Activated naive CD4-positive, alpha-beta T cell treated with anti-CD3 and anti-CD28 coated beads, Interleukin-2, amount 50 U/mL, for 16 hours (primary cell): ENCODE measurements at places on chromosomes 12 and 14.

DNA sequence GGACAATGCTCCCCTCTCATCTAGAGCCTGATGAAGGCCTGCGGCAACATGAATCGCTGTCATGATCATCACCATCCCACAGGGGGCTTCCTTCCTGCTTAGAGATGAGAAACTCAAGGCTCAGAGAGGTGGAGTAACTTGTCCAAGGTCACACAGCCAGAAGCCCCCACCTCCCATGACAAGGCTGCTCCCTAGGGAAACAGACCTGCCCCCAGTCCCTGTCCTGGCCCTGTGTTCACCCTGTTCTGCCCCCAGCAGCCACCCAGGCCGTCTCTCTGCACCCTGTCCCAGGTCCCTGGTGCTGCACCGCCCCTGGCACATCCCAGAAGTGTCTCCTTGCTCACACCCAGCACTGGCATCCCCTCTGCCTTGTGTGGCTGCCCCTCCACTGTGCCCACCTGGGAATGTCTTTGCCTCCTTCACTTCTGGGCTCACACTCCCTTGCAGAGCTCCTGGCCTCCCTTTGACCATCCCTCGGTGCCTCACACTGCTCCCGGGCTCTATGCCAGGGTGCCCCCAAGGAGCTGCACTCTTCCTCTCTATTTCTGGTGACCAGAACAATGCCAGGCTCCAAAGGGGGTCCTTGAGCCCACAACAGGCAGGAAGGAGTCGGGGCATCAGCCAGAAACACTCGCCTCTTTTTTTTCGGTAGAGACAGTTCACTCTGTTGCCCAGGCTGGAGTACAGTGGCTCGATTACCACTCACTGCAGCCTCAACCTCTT lies 70.5 kb downstream of the BCL11B start:
- DNase-seq = peak; percentile 52

GRCh38 chr12:104604070-104604994 lies 147.6 kb downstream of the CHST11 start:
- no peak for DNase-seq

GRCh38 chr12:53999559-54000115 lies 324 bp upstream of the HOXC9 start:
- no peak for DNase-seq

DNA sequence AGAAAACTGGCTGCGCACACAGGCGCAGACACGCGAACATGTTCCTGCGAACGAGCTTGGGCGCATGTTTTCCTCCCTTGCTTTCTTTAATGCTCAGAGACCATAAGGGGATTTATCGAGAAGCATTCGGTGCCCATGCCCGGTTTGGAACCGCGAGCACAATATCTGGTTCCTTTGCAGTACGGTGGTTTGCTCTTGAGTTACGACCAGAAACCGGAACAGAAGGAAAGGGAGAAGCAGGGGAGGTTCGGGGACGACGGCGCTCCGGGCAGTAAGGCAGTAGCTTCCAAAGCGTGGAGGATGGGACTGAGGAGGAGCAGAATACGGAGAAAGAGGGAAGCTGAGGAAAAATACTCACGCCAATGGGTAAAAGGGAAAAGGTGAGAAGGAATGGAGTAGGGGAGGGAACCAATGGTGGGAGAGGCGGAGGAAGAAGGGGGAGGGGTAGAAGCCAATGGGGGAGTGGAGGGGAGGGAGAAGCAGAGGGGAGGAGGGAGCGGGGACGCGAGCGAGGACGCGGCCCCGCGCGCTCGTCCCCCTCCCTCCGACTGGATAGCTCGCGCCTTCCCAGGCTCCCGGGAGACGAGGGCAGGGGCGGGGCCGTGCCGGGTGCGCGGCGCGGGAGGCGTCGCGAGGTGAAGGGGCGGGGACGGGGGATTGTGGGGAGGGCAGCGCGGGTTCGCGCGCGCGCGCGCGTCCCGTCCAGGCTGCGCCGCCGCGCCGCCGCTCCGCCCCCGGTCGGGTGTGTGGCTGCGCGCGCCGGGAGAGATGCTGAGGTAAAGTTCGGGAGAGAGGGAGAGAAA lies 625 bp upstream of the ARHGAP5 start:
- peak; percentile 82 for DNase-seq

- no peak for DNase-seq
Observed at GRCh38 chr14:94124582-94125377, 4.6 kb downstream of the IFI27L2 start.

- DNase-seq = no peak
Observed at GRCh38 chr14:90924621-90925340, 108.6 kb upstream of the TTC7B start.

DNA sequence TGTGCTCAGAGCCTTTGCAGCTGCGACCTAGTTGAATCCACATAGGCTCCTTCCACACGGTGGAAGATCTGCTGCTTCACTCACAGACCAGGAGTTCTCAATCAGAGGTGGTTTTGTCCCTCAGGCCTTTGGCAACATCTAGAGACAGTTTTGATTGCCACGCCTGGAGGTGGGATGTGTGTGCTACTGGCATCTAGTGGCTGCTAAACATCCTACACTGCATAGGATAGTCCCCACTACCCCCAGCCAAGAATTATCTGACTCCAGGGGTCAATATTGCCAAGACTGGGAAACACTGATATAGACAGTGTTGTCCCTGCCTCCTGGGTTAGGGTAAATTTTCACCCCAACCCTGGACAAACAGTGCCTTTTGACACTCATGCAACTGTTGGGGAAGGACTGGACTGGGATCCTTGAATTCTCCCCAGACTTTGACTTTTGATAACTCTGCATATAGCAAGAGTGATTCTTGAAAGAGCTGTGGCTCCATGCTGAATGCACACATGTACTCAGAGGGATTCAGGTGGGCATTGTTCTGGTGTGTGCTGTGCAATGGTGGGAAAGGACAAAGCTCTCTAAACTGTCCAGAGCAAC lies 39.8 kb downstream of the BAZ2A start:
- DNase-seq = no peak

DNA sequence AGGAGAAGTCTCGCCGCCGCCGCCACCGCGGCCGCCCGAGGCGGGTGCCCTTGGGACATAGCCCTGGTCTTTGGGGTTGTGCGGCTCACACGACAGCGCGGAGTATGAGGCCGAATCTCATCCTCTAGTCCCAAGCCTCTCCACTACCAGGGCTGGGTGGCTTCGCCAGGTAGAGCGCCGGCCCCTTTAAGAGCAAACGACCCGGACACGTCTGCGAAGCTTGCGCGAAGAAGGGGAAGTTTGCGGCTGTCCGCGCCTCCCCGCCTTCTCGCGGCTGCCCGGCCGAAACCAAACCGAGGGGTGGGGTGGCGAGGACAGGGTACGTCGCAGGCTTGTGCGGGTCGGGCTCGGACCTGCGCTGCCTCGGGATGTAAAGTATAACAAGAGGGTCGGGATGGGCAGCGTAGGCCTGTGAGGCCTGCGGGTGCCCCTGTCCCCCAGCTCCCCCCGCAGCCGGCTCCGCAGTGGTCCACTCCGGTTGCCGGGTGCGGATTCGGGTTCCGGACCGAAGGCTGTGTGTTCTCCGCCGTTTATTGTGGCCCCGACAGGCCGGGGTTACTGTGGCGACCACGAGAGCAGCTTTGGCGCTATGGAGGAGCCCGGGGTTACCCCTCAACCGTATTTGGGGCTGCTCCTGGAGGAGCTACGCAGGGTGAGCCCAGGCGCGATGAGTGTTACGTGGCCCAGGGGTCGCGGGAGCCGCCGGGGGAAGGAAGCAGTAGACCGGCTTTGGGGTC lies 33.3 kb downstream of the MIA2 start:
- DNase-seq = peak; percentile 73

DNA sequence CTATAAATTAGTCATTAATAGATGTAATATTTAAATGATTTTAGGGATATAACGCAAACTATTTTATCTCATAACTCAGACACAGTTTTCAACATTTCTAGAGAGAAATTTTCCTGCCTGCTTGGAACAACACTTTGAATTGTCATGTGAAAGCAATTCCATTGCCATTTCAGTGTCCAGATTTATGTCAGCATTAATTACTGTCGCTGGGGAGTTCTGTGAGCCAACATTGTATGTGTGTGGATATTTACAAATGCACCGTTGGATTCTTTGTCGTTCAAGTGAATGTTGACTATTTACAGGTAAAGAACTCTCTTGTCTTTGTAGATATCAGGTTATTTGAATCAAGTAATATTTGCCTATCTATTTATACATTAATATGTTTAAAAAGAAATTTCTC lies 465.3 kb upstream of the RGS6 start:
- DNase-seq = no peak

DNA sequence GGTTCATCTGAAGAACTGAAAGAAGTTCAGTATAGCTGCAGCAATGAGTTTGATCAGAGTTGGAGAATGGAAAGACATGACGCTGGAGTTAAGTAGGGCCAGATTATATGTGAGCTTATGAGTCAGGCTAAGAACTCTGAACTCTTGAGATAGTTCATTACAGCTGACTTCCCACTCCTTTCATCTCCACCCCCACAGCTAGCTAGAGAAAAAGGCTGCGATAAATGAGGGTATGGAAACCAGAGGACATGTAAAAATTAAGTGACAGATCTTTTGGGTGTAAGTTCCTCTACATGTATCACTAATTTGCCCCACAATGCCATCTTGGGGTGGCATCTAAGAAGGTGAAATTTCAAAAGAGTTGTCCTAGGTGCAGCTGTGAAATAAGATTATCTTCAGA lies 28.6 kb downstream of the PYM1 start:
- peak; percentile 59 for DNase-seq

- no peak for DNase-seq
Observed at GRCh38 chr14:97071177-97071576, 274.0 kb downstream of the VRK1 start.

- no peak for DNase-seq
Observed at GRCh38 chr12:53005215-53005985, 856 bp upstream of the EIF4B start.

DNA sequence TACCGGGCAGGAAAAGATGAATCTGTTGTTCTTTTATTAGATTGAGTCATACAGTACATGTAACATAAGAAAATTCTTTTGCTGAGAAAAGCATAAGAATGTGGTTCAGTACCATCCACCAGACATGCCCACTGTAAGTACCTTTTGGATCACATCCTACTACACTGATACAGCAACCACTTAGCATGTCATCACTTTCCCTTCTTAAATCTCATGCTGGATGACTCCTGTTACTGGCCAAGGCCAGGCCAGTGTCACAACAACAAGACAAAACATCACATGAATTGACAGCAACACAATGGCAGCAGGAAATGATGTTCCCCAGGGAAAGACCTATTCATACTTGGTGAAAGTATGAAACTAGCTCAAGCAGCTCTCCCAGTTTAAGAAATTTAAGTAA lies 46.4 kb downstream of the STXBP6 start:
- DNase-seq = no peak

GRCh38 chr14:57009585-57010515 lies 199.6 kb upstream of the OTX2 start:
- no peak for DNase-seq

GRCh38 chr12:30569426-30569825 lies 126.2 kb downstream of the IPO8 start:
- DNase-seq = no peak

- DNase-seq = no peak
Observed at GRCh38 chr12:42936991-42937390, 347.4 kb upstream of the PRICKLE1 start.

GRCh38 chr12:42372154-42372791 lies 46.3 kb downstream of the PPHLN1 start:
- DNase-seq = no peak

- no peak for DNase-seq
Observed at GRCh38 chr12:90305379-90305778, 596.7 kb upstream of the ATP2B1 start.

- no peak for DNase-seq
Observed at GRCh38 chr14:100267990-100268389, 29.0 kb downstream of the YY1 start.
